ENCODE measurements at places on chromosomes 3 and 15.

DNA sequence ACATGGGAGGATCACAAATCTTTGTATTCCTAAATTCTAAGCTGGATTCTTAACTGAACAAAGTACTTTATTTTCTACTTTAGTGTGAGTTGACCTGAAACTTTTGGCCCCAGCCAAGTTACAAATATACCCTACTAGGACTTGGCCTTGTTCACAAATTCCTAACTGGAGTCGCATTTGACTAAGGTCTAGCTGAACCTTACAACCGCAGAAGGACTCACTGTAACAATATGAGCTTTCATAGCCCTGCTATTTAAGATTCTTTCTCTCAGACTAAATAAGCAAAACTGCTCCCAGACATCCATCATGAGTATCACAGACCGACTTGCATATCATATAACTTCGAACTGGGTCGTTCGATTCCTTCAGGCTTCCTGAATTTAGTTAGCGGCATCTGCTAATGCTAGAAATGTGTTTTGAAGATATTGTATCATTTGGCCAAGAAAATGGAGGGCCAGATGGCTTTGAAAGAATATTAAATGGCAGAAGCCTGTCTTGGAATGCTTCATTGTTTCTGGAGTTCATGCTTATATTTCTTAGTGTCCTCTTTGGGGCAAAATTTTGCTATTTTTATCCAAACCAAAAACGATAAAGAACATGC lies 28.4 kb upstream of the ADAMTS9 start:
- DNase-seq: no peak

- DNase-seq: no peak
Observed at GRCh38 chr3:55842204-55842603, 355.1 kb upstream of the WNT5A start.

DNA sequence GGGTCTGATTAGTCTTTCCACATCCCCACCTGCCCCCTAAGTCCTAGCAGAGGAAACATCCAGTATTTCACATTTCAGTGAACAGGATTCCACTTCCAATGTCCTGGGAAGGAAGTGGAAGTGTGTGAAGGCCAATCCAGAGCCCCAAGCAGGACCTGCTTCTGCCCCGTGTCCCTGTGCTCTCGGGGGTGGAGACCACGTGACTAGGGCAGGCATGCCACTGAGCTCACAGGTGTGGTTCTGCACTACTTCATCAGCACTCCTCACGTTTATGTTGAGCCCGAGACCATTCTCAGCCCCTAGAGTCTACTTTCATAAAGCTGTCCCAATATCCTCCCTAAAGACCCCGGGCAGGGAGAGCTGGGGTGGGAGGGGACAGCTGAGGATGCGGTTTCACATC lies 84.3 kb downstream of the RAB11A start:
- no peak for DNase-seq

- DNase-seq: no peak
Observed at GRCh38 chr3:30011237-30011803, 595.1 kb upstream of the TGFBR2 start.

DNA sequence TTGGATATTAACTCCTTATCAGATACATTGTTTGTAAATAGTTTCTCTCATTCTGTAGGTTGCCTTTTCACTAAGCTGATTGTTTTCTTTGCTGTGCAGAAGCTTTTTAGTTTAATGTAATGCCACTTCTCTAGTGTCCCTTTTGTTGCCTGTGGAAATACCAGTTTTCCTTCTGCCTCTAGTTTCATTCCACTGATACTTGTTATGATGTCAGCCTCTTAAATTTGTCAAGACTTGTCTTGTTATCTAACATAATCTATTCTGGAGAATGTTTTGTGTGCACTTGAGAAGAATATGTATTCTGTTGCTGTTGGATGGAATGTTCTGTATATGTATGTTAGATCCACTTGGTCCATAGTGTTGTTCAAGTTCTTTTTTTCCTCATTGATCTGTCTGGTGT lies 18.0 kb upstream of the CEP152 start:
- no peak for DNase-seq

DNA sequence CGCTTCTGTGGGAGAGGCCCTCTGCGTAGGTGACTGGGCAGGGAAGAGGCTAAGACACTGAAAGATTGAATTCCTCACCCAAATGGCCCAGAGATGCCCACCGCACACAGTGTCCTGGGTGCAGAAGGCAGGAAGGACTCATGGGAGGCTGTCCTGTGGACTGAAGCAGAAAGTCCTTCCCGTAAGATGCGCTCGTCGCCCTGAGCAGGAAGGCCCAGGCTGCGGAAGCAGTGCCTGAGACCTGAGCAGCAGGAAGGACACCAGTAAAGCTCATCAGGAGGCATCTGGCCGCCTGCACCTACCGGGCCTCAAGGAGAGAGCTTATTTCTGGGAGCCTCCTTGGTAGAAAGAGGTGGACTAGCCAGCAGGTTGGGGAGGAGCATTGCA lies 3.3 kb downstream of the PAK6 start:
- no peak for DNase-seq

GRCh38 chr3:14657579-14657978 lies 6.0 kb downstream of the CCDC174 start:
- no peak for DNase-seq

DNA sequence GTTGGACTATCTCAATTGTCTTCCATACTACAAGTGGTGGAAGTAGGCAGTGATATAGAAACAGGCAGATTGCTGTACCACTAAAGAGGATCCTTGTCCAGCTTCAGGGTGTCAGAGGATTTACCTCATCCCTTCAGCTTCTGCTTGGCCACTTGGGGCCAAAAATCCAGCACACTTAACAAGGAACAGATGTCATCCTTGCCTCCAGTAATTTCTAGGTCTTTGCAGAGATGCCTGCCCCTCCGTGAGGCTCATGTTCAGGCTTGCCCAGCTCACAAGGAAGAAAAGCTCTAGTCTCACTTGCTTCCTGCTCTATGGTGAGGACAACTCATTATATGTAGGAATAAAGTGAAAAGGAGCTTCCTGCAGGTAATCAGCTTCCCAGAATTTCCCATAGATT lies 510.3 kb downstream of the EPHA3 start:
- DNase-seq: no peak

DNA sequence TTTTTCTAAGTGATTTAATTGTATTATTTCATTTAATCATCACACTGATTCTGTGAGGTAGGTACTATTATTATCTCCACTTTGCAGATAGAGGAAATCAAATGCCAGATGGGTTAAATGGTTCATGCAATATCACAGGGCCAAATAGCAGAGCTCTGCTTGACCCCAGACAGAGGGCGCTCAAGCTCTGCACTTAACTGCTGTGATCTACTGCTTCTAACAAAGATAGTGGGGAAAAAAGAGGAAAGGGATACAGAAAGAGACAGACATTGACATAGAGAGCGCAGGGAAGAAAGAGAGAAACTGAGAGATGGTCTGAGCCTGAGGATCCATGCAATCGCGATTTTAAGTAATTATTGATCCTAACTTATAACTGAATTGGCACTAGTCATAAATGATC lies 279.1 kb upstream of the THRB start:
- no peak for DNase-seq

- no peak for DNase-seq
Observed at GRCh38 chr3:38634111-38634510, 15.4 kb downstream of the SCN5A start.

- DNase-seq: no peak
Observed at GRCh38 chr3:172640751-172641150, 70.1 kb downstream of the NCEH1 start.

- DNase-seq: no peak
Observed at GRCh38 chr3:36477655-36478054, 97.4 kb downstream of the STAC start.

GRCh38 chr3:54342676-54343075 lies 220.3 kb downstream of the CACNA2D3 start:
- no peak for DNase-seq

DNA sequence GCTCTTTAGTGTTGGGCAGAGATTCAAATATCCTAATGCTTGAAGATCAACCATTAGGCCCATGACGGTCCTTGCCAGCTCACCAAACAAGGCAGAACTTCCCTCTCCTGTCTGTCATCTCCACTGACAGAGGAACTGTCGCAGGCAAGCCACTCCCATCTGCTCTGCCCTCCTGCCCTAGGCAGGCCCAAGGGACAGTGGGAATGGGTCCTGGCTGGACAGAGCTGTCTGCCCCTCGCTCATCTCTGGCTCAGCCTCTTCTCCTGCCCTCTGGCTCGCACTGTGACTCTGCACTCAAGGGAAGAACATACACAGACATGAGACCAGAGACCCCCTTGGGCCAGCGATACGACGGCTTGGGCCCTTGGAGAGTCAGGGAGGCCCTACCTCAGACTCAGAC lies 7.6 kb upstream of the MUSTN1 start:
- no peak for DNase-seq

DNA sequence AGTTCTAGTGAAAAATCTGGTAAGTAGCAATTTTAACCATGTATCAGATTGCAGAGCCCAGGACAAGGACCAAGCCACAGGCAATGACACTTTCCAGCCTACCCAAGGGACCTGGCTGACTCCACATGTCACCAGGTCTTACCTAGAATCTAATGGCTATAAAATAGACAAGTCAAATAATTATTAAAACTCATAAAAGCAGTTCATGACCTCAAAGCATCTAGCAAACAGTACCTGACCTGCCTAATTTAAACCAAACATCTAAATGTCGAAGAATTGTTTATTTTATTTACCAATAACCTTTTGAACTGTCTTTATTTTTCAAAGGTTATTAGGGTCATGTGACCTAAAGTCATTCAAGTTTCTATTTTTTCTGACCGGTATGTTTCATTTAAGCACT lies 35.6 kb upstream of the MKRN3 start:
- no peak for DNase-seq

DNA sequence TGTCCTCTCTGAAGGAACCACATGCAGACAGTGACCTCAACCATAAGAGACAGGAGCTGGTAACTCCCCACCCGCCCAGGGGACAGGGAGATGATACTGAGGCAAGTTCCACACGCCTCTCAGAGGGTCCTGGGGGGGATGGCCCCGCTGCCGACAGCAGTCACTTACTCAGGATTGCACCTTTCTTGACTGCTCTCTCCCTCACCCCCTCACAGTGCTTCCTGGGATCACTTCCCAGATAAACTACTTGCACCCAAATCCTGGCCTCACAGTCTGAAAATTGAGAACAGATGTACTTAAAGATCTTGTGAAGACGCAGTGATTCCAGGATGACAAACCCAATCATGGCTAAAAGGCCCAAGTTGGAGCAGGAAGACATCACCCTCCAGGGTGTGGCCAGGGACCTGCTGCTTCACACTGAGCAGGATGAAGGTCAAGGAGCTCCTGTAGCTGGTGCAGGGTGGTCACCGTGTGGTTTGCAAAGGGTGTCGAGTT lies 207.6 kb downstream of the ADAMTS17 start:
- DNase-seq: no peak

- no peak for DNase-seq
Observed at GRCh38 chr15:60781211-60781713, 302.3 kb upstream of the ICE2 start.

- DNase-seq: no peak
Observed at GRCh38 chr15:69100821-69101220, 59.6 kb upstream of the GLCE start.

DNA sequence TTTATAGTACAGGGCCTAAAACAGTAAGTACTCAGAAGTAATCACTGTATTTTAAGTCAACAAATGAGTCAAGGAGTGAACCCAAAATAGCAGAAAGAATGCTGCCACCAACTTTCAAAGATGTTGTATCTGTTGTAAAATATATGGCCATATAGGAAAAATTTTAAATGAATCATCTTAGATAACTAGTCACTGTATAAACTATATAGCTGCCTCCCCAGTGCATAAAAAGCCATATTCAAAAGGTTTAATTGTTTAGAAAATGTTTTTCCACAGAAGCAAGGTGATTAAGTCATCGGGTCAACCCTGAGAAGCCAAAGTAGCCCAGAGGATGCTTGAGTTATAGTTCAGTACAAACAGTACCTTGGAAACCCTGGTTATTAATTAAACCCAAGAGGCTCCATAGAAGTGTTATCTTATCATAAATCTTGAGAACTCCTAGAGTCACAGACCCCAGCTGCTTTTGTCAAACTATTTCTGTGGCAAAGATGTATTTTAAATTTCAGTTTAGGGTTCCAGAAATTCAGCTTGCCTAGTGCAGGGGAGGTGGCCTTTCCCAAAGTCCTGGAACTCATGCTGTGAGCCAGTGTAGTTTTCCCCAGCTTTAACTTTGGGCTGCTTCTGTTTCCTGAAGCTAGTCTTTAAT lies 39.2 kb downstream of the MBNL1 start:
- DNase-seq: no peak

DNA sequence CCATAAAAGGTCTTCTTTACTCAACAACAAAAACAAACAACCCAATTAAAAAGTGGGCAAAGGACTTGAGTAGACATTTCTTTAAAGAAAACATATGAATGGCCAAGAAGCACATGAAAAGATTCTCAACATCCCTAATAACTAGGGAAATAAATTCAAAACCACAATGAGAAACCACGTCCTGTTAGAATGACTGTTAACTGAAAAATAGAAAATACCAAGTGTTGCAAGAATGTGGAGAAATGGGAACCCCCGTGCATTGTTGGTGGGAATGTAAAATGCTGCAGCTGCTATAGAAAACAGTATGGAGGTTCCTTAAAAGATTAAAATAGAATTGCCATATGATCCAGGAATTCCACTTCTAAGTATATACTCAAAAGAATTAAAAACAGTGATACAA lies 34.8 kb downstream of the NMNAT3 start:
- no peak for DNase-seq

GRCh38 chr3:143060906-143061305 lies 58.7 kb upstream of the CHST2 start:
- no peak for DNase-seq

GRCh38 chr15:78130466-78131294 lies 565 bp downstream of the CIB2 start:
- DNase-seq: peak; percentile 38

GRCh38 chr3:43866529-43867353 lies 176.0 kb downstream of the ABHD5 start:
- DNase-seq: no peak

DNA sequence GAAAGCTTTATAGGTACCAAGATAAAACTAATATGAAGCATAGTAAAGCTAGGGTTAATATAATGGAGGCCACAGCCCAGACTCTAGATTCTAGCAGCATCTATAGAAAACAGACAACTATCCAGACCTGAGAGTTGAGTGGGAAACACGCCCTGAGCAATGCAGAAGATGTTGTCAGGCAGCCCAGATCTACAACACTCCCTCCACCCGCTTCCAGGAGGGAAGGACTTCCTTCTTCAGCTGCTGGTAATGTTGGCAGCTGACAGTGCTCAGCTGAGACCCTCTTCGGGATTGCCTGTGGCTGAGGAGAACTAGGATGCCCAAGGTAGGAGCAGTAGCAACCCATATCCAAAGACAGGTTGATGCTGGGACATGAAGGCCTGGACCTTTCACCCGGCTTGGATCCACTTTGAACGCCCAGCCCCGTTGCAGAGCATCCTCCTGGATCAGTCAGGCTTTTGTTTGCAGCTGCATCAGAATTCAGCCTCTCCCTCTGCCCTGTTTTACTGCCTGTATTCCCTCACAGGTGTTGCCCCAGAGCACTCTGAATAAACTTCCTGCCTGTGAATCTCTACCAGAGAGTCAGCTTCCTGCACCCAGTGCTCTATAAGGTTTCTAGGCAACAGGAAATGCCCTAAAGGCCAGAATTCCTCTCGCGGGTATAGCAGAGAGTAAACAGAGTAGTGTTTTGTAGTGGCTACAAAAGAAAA lies 174.7 kb upstream of the IL12A start:
- DNase-seq: no peak

GRCh38 chr3:28564211-28564610 lies 215.6 kb upstream of the AZI2 start:
- DNase-seq: no peak

- DNase-seq: no peak
Observed at GRCh38 chr3:194727435-194728128, 41.9 kb downstream of the FAM43A start.
